Amniotic stem cell (primary cell): ENCODE measurements at places on chromosomes 6 and 20.

- no peak for DNase-seq
Measured at GRCh38 chr6:162063666-162064065, 663.9 kb downstream of the PRKN start.

DNA sequence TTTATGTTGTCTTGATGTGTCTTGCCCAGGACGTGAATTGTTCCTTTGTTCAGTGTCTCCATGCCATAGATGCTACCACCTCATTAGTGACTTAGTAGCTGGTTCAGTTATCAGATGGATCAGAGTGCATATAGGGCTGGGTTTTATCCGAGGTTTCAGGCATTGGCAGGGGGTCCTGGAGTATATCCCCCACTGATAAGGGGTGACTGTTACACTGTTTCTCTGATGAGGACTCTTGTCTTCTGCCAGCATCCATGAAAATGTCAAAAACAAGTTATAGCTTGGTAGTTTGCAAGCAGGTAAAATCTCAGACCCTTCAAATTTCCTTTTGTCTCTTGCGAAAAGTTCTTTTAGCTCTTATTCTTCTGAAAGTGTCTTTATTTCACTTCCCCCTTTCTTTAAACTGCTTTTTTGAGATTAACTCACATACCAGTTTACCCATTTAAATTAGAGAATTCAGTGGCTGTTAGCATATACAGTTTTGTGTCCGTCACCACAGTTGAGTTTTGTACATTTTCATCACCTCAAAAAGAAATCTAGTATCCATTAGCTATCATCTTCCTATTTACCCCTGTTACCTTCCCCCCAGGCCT lies 109.2 kb downstream of the CDYL start:
- no peak for DNase-seq

- no peak for DNase-seq
Measured at GRCh38 chr6:4088704-4089103, 9.8 kb upstream of the FAM217A start.

- no peak for DNase-seq
Measured at GRCh38 chr6:97133067-97133466, 149.9 kb downstream of the MMS22L start.

DNA sequence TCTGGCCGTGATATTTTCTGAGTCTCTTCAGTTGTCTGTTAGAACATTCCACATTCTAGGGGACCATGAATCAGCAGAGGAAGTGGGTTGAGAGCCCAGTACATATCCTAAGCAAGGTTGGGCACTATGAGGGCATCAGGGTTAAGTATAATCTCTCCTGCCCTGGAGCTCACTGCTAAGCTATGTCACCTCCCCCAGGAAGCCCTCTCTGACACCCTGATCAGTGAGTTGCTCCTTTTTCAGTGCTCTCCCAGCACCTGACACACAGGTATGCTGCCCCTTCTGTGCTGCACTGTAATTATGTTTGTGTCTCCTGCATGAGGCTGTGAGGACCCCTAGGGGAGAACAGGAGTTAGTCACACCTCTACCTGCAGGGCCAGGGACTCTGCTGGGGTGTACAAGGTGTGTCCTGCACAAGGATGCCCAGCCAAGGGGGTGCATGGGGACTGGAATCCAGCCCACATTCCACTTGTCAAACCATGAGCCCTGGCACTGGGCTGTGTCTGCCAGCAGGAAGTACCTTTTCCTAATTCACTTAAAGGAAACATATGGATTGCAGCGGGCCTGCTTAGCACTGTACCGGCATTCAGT lies 3.9 kb downstream of the RAB44 start:
- no peak for DNase-seq

DNA sequence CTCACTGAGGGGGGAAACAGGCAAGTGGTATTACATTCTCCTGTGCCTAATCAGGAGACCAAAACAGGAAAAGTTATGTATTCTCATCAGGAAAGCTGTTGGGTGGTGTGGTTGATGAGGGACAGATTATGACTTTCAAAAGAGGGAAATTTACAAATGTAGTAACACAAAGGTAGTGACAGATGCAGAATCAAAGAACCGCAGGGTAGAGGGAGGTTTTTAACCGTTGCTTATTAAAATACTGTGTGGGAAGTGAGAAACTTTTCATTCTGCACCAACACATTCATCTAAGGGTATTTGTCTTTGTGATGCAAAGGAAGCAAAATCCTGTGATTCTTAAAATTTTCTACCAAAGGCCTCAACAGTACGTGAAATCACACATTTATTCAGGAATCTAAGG lies 288.2 kb upstream of the MAN1A1 start:
- no peak for DNase-seq

DNA sequence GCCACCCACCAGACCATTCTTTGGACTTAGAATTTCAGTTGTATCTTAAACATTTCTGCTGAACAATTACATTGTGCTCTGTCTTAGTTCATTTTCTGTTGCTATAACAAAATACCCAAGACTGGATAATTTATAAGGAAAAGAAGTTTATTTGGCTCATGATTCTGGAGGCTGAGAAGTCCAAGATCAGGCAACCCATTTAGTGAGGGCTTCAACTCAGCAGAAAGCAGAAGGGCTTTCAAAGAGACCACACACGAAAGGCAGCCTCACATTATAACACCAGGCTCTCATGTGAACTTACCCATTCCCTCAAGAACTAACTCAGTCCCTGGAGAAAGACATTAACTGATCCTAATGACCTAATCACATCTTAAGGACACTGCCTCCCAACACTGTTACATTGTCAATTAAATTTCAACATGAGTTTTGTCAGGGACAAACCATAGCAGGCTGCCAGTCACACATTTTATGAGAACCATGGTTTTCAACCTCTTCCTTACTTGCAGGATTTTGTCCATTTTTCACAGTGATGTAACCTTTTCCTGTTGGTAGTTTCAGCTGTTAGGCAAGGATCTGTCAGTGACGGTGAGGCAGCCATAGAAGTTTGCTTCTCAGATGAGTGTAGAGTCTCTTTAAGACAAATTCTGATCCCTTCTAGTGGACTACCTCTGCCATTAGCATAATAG lies 399.6 kb upstream of the SOX4 start:
- DNase-seq = no peak

GRCh38 chr6:4012826-4013225 lies 66.1 kb downstream of the FAM217A start:
- DNase-seq = no peak

GRCh38 chr6:38482466-38482865 lies 157.3 kb downstream of the BTBD9 start:
- no peak for DNase-seq

- no peak for DNase-seq
Measured at GRCh38 chr6:104566411-104566810, 293.3 kb downstream of the HACE1 start.
